ENCODE measurements at places on chromosomes 13 and 19. TPM values are rescaled to one million over a fixed set of nuclear protein-coding genes. Genes with fewer than 3 reads are reported as not detected.

- DNase-seq, result no peak
These were observed 4.6 kb upstream of the ERFL start for GRCh38 chr19:41932720-41933332.

- no peak for DNase-seq
These were observed 55.9 kb downstream of the ZNF431 start for GRCh38 chr19:21197590-21198295.

DNA sequence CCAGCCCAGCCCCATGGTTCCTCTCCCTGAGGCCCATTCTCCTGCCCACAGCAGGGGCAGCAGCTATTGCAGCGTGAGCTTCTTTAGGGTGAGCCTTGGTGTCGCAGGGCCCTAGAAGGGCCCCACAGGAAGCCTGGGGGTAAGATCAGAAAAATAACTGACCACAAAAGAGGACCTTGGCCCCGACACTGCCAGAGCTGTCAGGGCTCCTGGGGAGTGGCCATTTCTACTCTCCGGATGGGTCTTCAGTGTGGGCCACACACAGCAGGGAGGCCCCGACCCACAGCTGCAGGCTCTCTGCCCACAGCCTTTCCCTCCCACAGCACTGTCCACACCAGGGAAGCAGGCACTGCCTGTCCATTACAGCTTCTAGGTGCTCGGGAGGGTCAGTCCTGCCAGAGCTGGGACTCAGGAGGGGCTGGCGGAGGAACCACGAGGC lies 3.5 kb upstream of the SIGLEC8 start:
- DNase-seq, result no peak

DNA sequence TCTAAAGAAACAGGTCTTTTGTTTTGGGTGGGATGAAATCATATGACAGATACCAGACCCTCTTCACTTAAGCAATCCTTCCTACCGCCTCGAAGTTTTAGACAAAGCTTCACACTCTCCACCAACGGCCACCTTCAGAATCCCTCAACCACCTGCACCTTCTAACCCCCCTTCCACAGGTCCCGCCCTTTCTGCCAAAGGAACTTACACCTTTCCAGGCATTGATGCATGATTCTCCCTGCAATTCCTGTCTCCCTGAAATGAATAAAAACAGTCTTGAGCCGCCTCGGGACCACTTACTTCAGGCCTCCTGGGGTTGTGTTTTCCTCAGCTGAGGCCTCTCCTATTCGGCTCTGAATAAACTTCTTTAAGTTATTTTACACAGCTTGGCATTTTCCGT lies 859 bp downstream of the ZNF433 start:
- no peak for DNase-seq

- no peak for DNase-seq
These were observed 45.3 kb upstream of the VSTM2B start for GRCh38 chr19:29480507-29480906.

The LRRC25 gene
- not detected for total RNA-seq

The CYSLTR2 gene
- 0.48 TPM for total RNA-seq

The AZU1 gene
- total RNA-seq, result 1.00 TPM

The RNF225 gene
- 0.41 TPM for total RNA-seq

All from astrocyte (in vitro differentiated cells and primary cell).